Activated CD8-positive, alpha-beta memory T cell treated with anti-CD3 and anti-CD28 coated beads for 48 hours (primary cell): ENCODE measurements at places on chromosomes 6 and 20.

GRCh38 chr6:75334266-75335040, 49.9 kb upstream of the TMEM30A start:
- DNase-seq: no peak

DNA sequence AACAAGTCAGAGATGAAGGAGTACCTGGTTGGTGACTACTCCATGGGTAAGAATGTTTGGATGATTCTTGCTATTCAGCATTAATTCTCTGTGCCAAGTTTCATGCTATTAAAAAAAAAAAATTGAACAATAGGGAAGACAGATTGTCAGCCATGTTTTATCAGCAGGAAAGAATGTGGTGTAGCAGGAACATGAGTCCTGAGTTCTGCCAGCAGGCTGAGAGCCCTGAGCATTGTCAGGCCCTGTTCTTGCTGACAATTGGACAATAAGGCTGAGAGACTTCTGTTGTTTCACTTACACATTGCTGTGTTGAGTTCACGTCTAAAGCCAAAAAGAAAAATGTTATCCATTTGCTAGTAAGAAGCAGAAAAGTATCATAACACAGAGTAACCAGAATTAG, 70.4 kb upstream of the SMIM28 start:
- DNase-seq: no peak

GRCh38 chr20:9817654-9818053, 21.2 kb downstream of the PAK5 start:
- no peak for DNase-seq

DNA sequence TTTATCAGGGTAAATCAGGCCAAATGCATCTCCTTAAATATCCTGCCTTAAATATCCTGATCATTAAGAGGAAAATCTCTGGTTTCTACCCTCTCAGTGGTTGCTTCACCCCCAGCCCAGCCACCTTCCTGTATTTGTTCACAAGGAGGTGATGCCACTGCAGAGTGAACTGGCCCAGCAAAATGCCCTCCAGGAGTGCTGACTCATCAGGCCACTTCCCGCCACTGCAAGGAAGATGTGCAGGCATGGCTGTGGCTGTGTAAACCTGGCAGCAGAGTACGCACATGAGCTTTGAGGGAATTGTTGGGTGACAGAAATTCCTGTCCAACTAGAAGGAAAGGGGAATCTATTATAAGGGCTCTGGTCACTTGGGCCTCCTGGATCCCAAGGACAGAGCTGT, 13.8 kb downstream of the NQO2 start:
- DNase-seq: no peak

DNA sequence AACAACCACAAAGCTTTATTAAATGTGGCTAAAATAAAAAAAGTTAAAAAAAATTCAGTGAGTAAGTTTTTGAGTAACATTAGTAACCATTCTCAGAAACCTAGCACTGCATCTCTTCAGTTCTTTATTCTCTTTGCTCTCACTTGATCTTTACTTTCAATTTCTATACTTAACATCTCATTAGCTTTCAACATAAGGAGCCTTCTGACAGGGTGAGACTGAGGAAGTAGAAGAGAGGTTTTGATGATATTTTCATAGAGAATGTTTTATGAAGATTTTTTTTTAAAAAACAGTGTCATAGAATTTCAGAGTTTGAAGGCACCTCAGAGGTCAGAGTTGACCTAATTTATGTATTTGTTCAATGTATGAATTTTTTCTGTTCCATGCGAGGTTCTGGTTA, 60.8 kb downstream of the FAM83B start:
- DNase-seq: no peak

DNA sequence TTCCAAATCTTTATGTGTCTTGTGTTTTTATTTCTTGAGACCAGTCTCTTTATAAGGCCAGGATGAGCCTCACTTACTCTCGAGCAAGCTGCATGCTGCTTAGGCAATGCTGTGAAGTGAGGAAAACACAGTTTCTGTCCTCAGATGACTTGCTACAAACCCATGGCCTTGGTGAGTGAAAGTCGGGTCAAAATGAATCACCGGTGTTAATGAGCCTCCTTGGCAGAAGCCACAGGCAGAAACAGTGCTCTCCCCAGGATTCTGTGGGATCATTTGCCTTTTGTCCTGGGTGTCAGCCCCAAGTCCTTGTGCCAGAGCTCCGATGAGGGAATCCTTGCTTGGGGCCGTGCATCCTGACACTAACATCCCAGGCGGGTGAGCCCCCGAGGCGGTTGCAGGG, 482.5 kb downstream of the QKI start:
- DNase-seq: no peak

- DNase-seq: no peak
These were observed 17.1 kb downstream of the FOXF2 start for GRCh38 chr6:1406306-1407072.

DNA sequence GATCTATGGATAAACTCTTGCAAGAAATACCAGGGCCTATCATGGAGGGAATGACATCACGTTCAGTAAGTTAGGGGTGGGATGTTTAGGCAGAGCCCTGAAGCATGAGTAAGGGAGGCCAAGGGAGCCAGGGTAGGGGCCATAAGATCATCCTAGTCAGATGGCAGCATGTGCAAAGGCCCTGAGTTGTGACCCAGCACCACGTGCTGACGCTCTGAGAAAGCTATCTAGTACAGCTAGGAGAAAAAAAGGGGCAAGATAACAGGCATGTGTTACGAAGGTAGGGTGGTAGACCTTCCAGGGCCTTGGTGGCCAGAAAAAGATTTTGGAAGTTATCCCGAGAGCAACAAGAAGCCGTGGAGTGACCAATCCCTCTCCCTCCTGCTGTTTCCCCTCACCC, 22.3 kb downstream of the KCNB1 start:
- no peak for DNase-seq

- peak; percentile 65 for DNase-seq
These were observed 2.1 kb downstream of the PTPRT start for GRCh38 chr20:43187476-43188233.

- DNase-seq: no peak
These were observed 789 bp downstream of the PHACTR1 start for GRCh38 chr6:12717356-12717755.

DNA sequence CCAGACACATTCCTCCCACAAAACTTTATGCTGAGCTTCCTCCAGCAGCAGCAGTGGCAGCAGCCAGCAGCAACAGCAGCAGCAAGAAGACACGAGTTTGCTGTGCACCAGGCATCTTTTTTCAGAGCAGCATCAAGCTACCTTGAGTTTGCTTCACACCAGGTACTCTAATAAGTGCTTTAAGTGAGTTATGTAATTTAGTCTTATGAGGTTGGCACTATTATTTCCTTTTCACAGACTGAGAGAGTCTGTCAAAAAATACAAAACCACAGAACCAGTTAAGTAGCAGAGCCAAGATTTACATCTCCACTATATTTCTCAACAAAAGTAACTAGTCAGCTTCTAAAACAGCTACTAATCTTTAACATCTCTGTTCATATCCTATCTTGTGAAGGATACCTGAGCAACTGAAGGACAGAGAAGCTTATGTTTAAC, 23.7 kb downstream of the RANBP9 start:
- DNase-seq: no peak

DNA sequence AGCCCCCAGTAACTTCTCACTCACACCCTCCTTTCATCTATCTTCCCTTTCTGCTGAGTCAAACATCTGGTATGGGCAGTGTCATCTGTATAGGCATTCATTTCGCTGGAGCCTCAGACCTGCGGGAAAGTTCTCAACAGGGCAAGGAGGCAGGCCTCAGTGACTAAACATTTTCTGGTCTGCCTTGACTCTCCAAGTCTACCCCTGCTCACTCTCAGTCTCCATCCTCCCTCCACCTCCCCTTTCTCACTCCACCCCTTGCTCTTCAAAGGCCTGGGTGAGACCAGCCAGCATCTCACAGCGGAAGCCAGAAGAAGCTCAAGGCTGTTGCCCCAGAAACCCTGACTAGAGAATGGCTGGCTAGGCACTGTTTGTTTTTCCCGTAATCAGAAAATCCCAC, 105.0 kb upstream of the BEND6 start:
- no peak for DNase-seq

- no peak for DNase-seq
These were observed 7.9 kb upstream of the ARMC12 start for GRCh38 chr6:35728683-35729678.

DNA sequence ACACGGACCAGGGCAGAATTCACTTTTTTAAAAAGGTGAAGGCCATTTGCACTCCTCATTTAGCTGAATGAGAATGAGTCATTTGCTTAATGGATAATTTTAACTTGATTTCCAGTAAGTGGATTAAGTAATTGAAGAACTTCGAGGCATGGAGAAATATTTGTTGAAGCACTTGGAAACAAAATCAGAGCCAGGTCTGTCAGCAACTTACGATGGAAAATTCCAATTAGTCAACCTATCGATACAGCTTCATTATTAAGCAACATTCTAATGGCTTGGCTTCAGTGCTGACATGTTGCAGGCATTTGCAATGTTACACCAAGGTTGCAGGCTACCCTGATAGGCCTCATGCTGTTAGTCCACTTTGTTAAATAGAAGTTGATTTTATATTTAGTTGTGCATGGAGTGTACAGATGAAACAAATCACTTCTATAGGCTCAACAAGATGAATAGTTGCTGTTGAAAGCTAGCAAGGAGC, 423.5 kb upstream of the SLC35B3 start:
- DNase-seq: no peak

DNA sequence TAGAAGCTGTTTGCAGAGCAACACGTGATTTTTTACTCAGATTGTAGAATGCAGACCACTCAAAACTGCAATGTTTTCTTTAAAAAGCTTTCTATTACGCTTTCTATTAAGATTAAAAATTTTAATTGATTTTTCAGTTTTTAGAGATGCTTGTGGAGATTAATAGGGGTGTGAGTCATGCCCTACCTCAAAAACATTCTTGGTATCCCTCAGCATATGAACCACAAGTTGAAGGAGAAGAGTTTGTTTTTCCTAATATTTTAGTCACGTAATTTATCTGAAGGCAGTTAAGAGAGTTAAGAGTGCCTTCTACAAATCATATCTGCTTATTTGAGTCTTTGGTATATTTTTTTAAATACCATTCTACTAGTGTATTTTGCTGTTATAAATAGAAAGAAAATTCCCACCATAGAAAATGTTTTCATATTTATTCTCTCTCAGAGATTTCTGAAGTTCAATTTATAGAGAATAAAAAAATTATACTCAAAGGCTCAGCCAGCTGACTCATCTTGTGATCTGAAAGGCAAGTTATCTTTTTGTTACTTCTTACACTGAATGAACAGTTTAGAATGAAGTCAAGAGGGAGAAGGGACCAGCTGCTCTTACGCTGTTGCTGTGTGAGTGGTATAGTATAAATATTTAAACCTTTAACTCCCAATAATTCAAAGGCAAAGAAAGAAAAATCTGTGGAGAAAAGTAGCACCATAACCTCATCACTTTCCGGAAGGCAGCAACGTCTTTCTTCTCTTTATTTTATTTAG, 7.6 kb downstream of the RIPOR2 start:
- DNase-seq: no peak

- DNase-seq: no peak
These were observed 234.8 kb upstream of the QKI start for GRCh38 chr6:163179721-163180120.

- DNase-seq: no peak
These were observed 68.8 kb downstream of the CYB5R4 start for GRCh38 chr6:83928286-83928685.

- no peak for DNase-seq
These were observed 255.4 kb downstream of the TBX18 start for GRCh38 chr6:84508981-84509380.

GRCh38 chr6:169289257-169289618, 35.6 kb upstream of the THBS2 start:
- no peak for DNase-seq

GRCh38 chr20:37932919-37933318, 30.0 kb downstream of the VSTM2L start:
- no peak for DNase-seq

- no peak for DNase-seq
These were observed 2.5 kb upstream of the SPATS1 start for GRCh38 chr6:44339763-44340625.

DNA sequence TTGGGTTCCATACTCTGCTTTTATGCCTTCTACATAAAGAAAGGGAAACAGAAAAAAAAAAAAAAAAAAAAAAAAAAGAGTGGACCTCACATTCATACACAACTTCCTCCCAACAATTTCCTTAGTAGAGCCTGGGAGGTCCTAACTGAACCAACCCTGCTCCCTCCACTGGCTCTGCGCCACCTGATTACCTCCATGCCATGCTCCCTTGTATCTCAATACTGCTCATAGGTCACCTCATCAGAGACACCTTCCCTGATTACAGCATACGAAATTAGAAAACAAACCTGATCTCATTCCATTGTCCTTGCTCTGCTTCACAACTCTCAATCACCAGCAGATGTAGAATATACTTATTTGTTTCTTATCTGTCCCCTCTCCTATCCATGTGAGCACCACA, 134.2 kb upstream of the EYA4 start:
- DNase-seq: no peak
